ENCODE measurements at places on chromosomes 7 and 10.

DNA sequence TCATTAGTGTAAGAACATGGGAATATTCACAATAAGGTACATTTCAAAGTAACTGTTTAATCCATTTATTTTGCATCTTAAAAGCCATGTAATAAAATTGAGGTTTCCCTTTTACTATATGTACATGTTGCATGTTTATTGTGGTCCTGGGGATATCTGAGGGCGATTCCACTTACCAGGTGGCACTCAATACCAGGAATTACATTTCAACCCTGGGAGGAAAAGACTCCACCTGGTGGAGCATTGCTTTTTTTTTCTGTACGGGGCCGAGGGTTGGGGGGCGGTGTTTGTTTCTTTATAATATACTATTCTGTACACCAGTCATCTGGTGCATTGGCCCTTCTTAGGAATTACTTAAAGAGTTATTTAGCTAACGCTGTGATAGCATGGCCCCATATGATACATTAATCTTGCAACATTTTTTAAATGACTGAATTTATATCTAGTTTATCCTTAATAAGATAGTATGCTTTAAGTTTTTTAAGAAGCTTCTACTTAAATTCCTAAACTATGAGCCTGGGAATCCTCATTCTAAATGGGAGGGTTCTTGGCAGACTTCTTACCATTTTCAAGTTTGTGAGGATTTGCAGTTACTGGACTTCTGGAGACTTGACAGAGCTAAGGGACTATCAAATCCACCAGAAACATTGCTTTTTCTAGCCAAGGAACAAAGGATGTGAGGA lies 7.2 kb upstream of the HGF start:
- no peak for DNase-seq

- DNase-seq: no peak
Measured at GRCh38 chr7:24566274-24566673, 7.0 kb upstream of the PALS2 start.

DNA sequence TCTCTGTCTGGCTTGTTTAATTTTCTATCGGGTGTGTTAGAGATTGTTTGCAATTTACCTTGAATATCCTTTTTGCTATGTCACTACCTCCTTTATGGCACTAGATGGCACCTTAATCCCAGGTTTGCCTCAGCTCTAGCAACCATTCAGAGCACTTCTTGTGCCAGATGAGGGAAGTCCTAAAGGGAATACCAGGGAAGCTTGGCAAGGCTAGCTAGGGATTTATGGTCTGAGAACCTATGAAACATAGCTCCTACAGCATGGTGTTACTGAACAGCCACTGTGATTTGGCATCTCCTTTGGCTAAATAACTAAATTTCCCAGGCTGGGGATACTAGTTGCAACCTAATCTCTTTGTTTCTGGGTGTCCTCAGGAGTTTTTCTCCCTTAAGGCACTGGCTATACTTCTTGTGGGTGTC lies 69.0 kb upstream of the VOPP1 start:
- peak; percentile 51 for DNase-seq

- no peak for DNase-seq
Measured at GRCh38 chr7:142540371-142540770, 208.9 kb upstream of the PRSS1 start.

DNA sequence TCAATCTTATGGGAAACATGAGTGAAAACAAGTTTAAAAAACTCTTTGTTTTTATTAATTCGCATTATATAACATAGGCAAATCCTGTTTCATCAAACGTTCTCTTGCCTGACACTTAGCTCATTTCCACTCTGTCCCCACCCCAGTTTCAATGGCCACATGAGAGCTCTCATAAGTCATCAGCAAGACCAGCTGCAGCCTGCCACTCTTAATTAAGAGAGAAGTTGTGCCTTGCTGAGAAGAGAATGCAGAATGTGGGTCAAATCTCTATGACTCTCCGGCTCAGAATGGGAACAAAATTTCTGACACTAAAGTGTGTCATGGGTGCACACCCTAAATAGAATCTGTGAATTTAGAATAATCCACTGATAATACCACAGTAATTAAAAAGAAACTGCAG lies 39.6 kb downstream of the ASAH2 start:
- DNase-seq: no peak

GRCh38 chr10:3896161-3896560 lies 111.2 kb upstream of the KLF6 start:
- no peak for DNase-seq

- no peak for DNase-seq
Measured at GRCh38 chr7:130084037-130084875, 13.9 kb downstream of the KLHDC10 start.

GRCh38 chr10:71696628-71697326 lies 22.8 kb downstream of the C10orf105 start:
- DNase-seq: no peak

DNA sequence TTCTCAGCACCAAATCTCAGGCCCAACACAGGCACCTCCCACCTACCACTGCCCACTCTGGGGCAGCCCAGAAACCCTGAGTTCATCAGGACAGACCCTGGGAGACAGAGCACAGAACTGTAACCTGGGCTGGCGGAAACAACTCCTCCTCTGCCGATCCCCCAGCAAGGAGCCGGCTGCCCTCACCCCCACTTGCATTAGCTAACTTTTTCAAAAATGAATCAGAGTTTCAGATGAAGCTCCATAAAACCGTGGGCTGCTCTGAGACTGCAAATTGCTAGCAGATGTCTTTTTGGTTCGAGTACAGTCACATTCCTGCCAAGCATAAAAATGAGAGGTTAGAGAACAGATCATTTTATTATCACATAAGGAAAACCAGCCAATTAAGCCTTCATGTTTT lies 93.4 kb upstream of the PARD3 start:
- no peak for DNase-seq

- peak; percentile 47 for DNase-seq
Measured at GRCh38 chr7:124208173-124208572, 175.3 kb upstream of the TMEM229A start.

GRCh38 chr10:18611168-18611567 lies 40.2 kb downstream of the NSUN6 start:
- DNase-seq: no peak

- DNase-seq: no peak
Measured at GRCh38 chr7:120041798-120042197, 231.2 kb upstream of the KCND2 start.

GRCh38 chr7:130941322-130942210 lies 207.6 kb upstream of the KLF14 start:
- DNase-seq: no peak

DNA sequence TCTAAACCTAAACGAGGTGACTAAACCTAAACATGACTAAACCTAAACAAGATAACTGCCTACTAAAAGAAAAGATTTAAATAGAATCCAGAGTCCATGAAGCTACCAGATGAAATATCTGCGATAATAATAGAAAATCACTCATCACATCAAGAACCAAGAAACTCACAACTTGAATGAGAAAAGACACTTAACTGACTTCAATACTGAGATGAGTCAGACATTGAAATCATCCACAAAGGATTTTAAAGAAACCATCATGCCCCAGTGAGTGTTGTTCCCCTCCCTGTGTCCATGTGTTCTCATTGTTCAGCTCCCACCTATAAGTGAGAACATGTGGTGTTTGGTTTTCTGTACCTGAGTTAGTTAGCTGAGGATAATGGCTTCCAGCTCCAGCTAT lies 416.0 kb downstream of the CALN1 start:
- DNase-seq: no peak

- DNase-seq: no peak
Measured at GRCh38 chr7:149716932-149717307, 56.5 kb downstream of the ZNF467 start.

DNA sequence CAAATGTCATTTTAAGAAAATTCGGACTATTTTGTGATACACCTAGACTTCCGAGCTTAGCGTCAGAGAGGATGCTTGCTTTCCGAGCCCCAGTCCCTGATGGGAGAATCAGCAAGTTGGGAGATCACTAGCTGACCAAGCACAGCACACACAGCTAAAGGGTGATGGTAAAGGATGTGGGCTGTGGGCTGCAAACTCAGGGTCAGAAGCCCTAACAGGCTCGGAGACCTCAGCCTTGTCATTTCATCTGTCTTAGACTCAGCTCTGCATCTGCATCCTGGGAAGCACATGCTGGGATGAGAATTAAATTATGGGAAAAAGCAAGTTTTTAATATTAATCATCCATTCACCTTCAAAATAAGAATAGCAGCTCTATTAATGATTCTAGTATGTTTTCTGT lies 3.3 kb downstream of the CUBN start:
- DNase-seq: no peak

DNA sequence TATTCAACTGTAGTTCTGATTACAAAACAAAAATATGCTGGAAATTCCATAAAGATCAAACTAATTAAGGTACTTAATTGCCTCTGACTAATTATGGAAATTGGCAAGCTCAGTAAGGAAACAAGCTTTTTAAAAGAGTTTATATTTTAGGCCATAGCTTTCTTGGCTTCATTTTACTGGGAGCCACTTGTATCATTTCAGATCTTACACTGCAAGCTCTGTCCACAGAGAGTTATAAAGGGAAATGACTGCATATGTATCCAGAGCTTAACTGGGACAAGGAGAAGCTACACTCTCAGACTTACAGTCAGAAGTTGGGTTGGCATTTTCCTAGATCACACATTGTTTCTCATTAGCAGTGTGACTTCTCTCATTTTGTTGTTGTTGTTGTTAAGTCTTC lies 92.4 kb downstream of the LRRN3 start:
- DNase-seq: no peak

DNA sequence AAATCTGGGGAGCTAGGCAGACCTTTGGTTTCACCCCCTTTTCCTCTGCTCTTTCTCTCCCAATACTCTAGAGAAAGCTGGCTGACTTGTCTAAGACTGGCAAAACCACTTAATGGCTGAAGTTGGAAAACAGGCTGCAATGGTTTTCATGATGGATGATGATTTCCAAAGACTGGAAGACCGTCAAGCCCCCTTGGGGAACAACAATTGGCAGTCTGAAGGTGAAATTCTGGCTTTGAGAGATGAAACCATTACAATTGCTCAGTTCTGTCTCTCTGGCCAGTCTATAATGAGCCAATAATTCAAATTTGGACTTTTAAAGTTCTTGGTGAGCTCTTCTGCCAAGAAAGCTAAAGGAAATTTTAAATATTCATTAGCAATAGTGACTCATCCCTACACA lies 680.5 kb downstream of the PARD3 start:
- no peak for DNase-seq

GRCh38 chr7:108004220-108005142 lies 1.5 kb upstream of the LAMB1 start:
- no peak for DNase-seq

DNA sequence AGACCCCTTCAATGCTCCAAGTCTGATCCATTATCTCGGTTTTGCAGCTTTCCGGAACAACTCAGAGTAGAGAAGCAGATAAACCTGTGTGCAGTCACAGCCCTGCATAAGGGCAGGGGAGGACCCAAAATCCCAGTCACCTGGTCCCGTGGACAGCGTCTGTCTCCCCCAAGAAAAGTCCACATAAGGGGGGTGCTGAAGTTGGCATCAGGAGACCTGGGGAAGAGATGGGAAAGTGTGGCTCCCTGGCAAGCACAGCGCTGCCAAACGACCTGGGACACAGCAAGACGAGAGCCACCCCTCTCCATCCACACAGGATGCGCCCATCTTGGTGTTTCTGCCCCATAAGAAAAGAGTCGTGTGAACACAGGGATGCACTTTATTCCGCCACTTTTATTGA lies 27.9 kb downstream of the ASB13 start:
- no peak for DNase-seq

- no peak for DNase-seq
Measured at GRCh38 chr10:109287858-109288257, 635.5 kb downstream of the XPNPEP1 start.

DNA sequence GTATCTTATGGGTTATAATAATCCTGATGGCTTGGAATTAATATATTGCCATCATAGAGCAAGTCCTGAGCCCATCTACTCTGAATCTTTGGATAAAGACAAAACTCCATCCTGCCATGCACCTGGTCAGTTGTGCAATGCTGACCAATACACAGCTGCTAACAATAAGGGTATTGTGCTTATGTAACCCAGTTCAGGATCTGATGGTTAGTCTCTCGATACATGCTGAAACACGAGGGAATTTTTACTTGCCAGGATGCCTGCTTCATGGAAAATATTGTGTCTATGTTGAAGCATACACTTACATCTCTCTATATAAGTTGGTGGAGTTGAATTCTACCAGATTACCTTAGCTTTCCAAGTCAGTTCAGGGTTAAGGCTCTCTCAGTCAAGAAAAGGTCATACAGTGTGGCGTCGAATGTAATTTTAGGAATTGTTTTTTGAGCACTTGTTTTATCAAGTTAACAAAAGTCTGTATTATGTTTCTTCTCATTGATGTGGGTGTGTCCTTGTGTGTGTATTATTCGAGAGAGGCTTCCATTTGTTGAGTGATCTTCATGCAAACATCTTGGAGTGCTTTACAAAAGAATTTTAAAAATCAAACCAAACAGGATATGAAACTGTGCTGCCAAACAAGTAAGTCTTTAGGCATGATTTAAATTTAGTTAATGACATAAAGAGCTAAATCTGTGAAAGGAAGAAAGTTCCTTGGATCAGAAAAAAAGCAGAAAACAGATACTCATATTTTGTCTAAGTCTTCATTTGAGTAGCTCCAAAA lies 449.1 kb downstream of the SUGCT start:
- DNase-seq: no peak
